ENCODE measurements at places on chromosomes 1 and 21. TPM values are rescaled to one million over a fixed set of nuclear protein-coding genes. Genes with fewer than 3 reads are reported as not detected.

HSD3B1 gene
- total RNA-seq, result not detected

ZNF683 gene
- not detected for total RNA-seq

GSTM3 gene
- total RNA-seq, result 23.8 TPM

OR6K3 gene
- total RNA-seq, result not detected

Measured in transverse colon (tissue), 4 donors.